ENCODE measurements at places on chromosomes 1 and 21.

- no peak for DNase-seq
These were observed 596 bp downstream of the ITGB2 start for GRCh38 chr21:44919913-44920693.

- no peak for DNase-seq
These were observed 80.9 kb downstream of the USP24 start for GRCh38 chr1:55134152-55134808.

DNA sequence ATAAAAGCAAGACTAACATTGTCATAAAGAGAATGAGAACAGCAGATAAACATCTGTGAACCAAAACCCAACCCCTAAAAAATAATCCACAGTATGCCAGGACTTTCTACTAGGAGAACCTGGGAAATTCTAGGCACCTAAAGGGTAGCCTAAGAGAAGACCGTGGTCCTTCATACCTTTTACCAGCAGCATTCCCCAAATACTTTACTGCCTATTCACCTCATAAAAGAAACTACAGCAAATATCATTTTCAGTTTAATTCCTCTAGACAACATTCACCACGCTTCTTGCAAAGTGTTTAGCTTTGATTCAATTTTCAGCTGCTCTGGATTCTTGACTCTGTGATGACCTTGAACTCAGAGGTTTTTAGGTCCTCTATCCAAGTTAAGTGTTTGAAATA is 1180.7 kb upstream of the B3GALT2 start:
- no peak for DNase-seq

DNA sequence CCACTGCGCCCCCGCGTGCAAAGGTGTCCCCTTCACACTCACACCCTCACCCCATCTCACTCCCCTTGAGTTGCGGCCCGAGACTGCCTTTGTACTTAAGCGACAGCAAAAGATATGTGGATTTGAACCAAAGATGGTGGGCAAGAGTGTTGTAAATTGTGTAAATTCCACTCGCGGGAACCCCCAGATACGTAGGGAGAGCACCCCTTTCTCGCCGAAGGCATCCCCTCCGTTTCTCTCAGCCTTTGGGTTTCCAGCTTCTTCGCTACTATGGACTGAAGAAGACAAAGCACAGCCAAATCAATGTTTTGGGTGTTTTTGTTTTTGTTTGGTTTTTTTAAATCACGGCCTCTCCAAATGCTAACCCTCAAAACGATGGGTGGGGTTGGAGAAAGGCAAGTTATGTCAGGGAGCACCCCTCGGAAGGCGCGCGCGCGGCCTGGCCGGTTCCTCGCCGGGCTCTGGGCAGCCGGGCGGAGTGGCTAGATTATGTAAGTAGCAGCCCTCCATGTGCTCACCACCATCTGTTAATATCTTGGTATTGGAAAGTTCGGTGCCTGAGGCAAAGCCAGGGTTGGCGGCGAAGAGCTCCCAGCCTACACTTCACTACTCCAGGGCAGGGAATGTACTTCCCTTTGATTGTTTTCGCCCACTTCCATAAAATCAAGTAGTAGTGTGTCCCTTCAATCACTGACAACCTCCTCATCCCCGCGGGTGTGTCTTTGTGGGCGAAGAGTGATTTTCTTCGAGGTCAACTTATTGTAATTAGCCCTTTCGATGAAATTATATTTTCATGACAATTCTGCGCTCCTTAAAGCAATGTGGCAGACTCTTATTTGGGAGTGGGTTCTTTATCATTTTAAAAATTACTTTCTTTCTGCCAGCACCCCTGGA is 4.0 kb upstream of the PROX1 start:
- DNase-seq, result no peak

DNA sequence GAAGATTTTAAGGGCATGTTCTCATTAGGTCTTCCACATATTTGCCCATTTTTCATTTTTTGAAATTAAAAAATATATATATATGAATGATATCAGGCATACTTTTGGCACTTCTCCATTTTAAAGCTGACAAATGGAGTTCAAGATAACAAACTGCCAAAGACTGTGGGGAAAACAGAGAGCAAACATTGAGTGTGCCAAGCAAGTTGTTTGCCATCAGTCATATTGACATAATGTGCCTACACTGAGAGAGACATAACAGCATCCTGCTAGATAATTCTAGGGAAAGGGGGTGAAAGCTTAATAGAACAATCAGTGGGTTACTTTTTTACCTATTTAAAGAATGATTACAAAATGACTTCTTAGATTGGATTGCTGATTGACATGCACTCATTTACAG is 529.4 kb upstream of the CXADR start:
- DNase-seq, result no peak

- no peak for DNase-seq
These were observed 70.5 kb downstream of the PGBD5 start for GRCh38 chr1:230355594-230355993.

- DNase-seq, result no peak
These were observed 598.1 kb upstream of the ADGRL4 start for GRCh38 chr1:79604490-79605198.

GRCh38 chr1:165426745-165427144 is 18.2 kb downstream of the RXRG start:
- no peak for DNase-seq

- DNase-seq, result no peak
These were observed 43.7 kb downstream of the MRPL39 start for GRCh38 chr21:25563361-25564116.

GRCh38 chr1:78536427-78536826 is 45.7 kb downstream of the PTGFR start:
- DNase-seq, result no peak

DNA sequence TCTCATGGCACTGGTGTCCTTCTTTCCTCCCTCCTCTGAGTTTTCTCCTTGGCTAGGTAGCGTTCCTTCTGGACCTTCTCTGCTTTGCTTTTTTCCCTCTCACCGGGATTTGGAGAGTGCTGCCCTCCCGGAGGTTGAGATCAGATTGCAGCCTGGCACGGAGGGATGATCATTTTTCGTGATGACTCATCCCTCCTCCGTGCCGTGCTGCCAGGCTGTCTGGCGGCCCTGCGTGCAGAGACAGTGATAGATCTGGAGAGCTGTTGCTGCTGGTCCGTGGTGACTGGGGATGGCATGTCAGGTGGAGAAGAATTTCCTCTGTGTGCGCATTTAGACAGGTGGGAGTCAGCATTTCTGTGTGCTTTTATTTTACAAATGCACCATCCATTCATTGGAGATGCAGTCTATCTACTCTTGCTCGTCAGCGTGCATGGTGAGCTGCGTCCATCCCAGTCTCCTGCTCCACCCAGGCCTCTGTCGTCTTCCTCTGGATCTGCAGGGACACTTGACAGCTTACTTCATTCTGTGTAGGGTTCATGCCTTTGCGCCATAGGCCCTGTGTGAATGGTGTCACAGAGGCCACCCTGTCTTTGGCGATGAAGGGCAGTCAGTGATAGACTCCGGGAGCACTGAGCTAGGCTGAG is 104.4 kb downstream of the PCBP3 start:
- no peak for DNase-seq

GRCh38 chr1:113912594-113913311 is 7.6 kb downstream of the DCLRE1B start:
- no peak for DNase-seq

DNA sequence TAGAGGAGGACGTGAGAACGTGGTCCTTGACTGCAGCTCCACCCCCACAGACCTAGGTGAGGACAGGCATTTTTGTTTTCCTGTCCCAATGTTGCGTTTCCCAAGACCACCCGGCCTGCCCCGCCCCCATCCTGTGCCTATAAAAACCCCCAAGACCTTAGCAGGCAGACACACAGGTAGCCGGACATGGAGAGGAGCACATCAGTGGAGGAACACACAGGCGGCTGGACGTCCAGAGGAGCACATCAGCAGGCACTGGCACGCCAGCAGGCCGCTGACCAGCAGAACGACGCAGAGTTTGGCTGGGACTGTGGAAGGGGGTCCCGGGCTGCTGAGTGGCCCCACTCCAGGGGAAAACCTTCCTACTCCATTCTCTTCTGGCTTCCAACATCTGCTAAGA is 12.7 kb upstream of the HMGCL start:
- DNase-seq, result no peak

DNA sequence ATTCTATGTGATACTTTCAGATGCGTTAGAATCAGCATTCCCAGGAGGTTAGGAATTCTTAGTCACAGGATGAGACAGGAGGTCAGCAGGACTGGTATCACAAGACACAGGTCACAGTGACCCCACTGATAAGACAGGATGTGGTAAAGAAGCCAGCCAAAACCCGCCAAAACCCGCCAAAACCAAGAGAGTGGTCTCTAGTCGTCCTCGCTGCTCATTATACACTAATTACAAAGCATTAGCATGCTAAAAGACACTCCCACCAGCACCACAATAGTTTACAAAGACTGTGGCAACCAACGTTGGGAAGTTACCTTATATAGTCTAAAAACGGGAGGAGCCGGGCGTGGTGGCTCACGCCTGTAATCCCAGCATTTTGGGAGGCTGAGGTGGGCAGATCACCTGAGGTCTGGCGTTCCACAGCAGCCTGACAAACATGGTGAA is 13.9 kb upstream of the ACTA1 start:
- DNase-seq, result no peak
